ENCODE measurements at places on chromosomes 4 and X. TPM values are rescaled to one million over a fixed set of nuclear protein-coding genes. Genes with fewer than 3 reads are reported as not detected.

DNA sequence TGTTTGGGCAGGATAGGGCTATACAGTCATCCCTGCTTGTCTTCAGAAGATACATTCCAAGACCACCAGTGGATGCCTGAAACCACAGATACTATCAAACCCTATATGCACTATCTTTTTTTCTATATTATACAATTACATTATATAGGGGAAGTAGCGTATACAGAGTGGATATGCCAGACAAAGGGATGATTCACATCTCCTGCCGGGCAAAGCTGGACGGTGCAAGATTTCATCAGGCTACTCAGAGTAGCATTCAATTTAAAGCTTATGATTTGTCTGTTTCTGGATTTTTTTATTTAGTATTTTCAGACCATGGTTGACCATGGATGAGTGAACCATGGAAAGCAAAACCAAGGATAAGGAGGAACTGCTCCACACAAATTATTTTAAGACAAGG, 7.0 kb upstream of the AMTN start:
- no peaks in the 10 kb centered on the region for H3K27me3 ChIP-seq
- no peak overlapping the region for H3K4me3 ChIP-seq
- H3K27ac ChIP-seq: no peak overlapping the region
- DNase-seq: no peak
- no peaks in the 10 kb centered on the region for H3K4me1 ChIP-seq

DNA sequence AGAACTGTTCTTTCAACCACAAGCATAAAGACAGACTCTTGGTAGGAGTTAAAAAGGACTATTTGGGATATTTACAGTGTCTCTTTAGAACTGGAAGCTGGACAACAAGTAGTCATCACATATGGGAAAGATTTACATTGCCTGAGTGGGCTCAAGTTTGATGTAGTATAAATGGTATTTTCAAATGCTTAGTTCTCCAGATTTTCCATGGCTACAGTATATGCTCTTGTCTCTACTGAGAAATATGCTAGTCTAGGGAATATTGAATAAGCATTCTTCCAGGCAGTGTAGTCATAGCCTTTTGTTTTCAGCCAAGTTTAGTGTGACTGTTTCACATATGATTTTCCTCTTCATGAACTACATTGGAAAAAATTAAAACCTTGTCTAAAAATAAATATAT, 315.6 kb downstream of the ARHGAP24 start:
- H3K27ac ChIP-seq: no peak overlapping the region
- H3K4me1 ChIP-seq: peaks cover 4% of the 10 kb centered on the region
- H3K4me3 ChIP-seq: no peak overlapping the region
- no peak for DNase-seq
- no peaks in the 10 kb centered on the region for H3K27me3 ChIP-seq
- H3K36me3 ChIP-seq: no peaks in the 10 kb centered on the region

GRCh38 chrX:151153086-151153485, 23.3 kb upstream of the GPR50 start:
- H3K36me3 ChIP-seq: no peaks in the 10 kb centered on the region
- no peak for DNase-seq
- no peaks in the 10 kb centered on the region for H3K27me3 ChIP-seq
- no peaks in the 10 kb centered on the region for H3K4me1 ChIP-seq
- H3K4me3 ChIP-seq: no peak overlapping the region

DNA sequence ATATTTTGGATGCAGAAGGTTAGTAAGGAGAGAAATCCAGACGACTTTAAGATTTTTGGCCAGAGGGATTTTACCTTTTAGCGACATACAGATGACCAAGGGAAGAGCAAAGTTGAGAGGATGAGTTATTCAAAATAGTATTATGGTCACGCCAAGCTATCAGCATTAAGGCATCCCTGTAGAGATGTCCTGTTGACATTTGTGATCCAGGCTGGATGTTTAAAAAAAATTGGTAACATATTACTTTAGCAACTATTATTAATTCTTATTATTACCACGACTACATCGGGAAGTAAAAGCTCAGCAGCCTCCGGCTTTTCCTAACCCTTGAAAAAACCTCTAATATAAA, 562 bp upstream of the OSTC start:
- H3K36me3 ChIP-seq: no peaks in the 10 kb centered on the region
- peak overlapping the region; percentile 99 for H3K4me3 ChIP-seq
- no peaks in the 10 kb centered on the region for H3K27me3 ChIP-seq
- DNase-seq: no peak

- H3K27me3 ChIP-seq: peaks cover 13% of the 10 kb centered on the region
- H3K4me1 ChIP-seq: no peaks in the 10 kb centered on the region
- no peak overlapping the region for H3K27ac ChIP-seq
- no peaks in the 10 kb centered on the region for H3K36me3 ChIP-seq
Observed at GRCh38 chrX:102708900-102709299, 3.3 kb upstream of the GPRASP2 start.

DNA sequence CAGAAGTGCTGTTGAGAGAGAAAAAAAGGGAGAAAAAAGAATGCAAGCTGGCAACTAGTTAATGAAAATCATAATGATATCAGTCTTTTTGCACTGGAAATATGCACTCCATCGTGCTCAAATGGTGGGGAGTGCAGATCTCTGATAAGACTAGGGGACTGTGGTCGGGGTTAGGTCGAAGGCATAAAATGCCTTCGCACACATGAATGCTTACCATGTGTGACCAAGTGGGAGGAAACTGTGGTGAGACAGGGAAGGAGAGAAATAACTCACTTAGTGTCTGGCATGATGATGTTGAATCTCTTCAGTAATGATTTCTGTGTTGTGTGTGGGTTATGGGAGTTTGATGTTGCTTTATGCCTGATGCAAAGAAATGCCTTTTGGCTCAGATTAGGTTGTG, 358.9 kb downstream of the FBXO8 start:
- H3K4me3 ChIP-seq: no peak overlapping the region
- DNase-seq: no peak
- no peak overlapping the region for H3K27ac ChIP-seq
- H3K36me3 ChIP-seq: no peaks in the 10 kb centered on the region
- H3K4me1 ChIP-seq: no peaks in the 10 kb centered on the region
- H3K27me3 ChIP-seq: no peaks in the 10 kb centered on the region

- H3K27ac ChIP-seq: no peak overlapping the region
- no peak overlapping the region for H3K4me3 ChIP-seq
- no peaks in the 10 kb centered on the region for H3K4me1 ChIP-seq
- H3K36me3 ChIP-seq: no peaks in the 10 kb centered on the region
- no peak for DNase-seq
Observed at GRCh38 chr4:164807611-164808010, 53.7 kb downstream of the SMIM31 start.

DNA sequence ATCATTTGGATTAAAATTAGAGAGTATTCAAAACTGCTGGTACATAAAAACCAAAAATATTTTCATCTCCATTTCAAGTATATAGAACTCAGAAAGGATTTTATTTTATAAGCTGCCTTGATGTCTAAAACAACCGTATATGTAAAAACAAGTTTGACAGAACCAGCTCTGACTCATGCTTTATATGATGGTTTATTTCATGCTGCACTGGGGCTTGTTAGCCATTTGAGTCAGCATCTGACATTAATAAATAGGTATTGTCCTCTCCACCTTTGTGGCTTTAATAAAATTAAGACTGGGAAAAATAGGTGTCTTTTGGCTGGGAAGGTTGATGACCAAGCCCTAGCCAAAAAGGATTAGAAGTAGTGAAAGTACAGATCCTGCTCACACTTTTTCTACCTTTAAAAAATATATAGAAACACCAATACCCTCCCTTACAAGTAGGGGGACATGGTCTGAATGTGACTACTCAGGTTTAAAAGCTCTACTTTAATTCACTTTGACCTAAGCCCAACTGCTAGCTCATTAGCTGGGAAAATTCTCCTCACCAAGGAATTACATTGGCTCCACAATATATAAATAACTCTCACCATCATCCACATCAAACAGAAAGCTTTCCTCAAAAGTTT, 228.1 kb downstream of the ADAMTS3 start:
- no peaks in the 10 kb centered on the region for H3K36me3 ChIP-seq
- H3K4me3 ChIP-seq: no peak overlapping the region
- no peak overlapping the region for H3K27ac ChIP-seq
- H3K4me1 ChIP-seq: no peaks in the 10 kb centered on the region

DNA sequence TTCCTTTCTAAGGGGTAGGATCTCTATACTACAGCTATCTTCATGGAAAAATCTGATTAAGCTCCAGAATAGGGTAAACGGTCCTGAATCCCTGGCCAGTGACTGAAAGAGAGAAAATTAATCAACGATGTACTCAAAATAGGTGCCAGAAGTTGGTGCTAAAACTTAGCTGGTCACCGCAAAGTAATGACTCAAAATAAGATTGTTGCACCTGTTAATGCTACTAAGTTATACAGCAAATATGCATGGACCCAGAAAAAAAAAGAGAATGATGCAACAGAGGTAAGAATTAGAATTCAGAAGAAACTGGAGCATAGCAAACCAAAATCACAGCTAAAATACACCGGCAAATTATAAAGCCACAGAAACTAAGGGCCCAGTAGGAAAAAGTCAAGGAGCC, 239.7 kb upstream of the FAM241A start:
- H3K4me1 ChIP-seq: no peaks in the 10 kb centered on the region
- H3K27me3 ChIP-seq: no peaks in the 10 kb centered on the region
- no peak for DNase-seq
- no peaks in the 10 kb centered on the region for H3K36me3 ChIP-seq
- H3K27ac ChIP-seq: no peak overlapping the region

- no peak overlapping the region for H3K27ac ChIP-seq
- no peak overlapping the region for H3K4me3 ChIP-seq
- DNase-seq: no peak
- peaks cover 25% of the 10 kb centered on the region for H3K4me1 ChIP-seq
- H3K36me3 ChIP-seq: no peaks in the 10 kb centered on the region
- H3K27me3 ChIP-seq: peaks cover 10% of the 10 kb centered on the region
Observed at GRCh38 chr4:7202411-7202810, 10.1 kb downstream of the SORCS2 start.

DNA sequence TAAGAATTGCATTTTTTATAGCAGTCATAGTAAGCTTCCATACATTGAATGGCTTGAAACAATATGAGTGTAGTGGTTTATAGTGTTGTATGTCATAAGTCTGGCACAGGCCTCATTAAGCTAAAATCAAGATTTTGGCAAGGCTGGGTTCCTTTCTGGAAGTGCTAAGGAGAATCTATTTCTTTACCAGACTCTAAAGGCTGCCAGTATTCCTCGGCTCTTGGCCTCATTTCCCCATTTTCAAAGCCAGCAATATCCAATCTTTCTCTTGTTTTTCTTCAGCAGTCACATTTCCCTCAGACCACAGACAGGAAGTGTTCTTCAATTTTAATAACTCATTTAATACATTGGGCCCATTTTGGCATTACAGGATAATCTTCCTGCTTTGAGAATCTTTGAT, 1155.5 kb upstream of the PABPC4L start:
- H3K4me1 ChIP-seq: no peaks in the 10 kb centered on the region
- no peak overlapping the region for H3K4me3 ChIP-seq
- no peaks in the 10 kb centered on the region for H3K27me3 ChIP-seq
- H3K27ac ChIP-seq: no peak overlapping the region
- no peaks in the 10 kb centered on the region for H3K36me3 ChIP-seq

GRCh38 chr4:165461159-165461821, 82.5 kb downstream of the CPE start:
- peak; percentile 25 for DNase-seq
- H3K4me3 ChIP-seq: no peak overlapping the region
- H3K36me3 ChIP-seq: no peaks in the 10 kb centered on the region
- H3K27ac ChIP-seq: no peak overlapping the region

- no peak overlapping the region for H3K27ac ChIP-seq
- no peaks in the 10 kb centered on the region for H3K4me1 ChIP-seq
- H3K36me3 ChIP-seq: no peaks in the 10 kb centered on the region
- DNase-seq: no peak
- H3K27me3 ChIP-seq: no peaks in the 10 kb centered on the region
Observed at GRCh38 chr4:172155838-172156345, 342.7 kb downstream of the GALNTL6 start.

DNA sequence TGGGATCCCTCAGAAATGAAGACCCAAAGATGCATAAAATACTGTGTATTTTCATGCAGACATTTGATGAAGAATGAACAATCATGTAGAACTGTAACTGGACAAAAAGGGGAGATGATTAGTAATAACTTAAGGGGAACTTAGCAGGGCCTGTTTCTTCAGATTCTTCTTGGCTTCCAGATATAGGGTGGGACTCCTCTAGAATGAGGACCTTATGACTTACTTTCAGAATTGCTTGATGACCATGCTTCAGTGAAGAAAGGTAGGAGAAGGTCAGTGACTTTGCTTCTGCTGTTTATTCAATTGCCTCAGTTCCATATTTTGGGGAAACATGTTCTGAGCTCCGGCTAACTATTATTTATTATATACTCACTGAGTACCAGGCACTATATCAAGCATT, 580.8 kb downstream of the CENPC start:
- DNase-seq: no peak
- no peak overlapping the region for H3K4me3 ChIP-seq
- H3K4me1 ChIP-seq: no peaks in the 10 kb centered on the region
- H3K36me3 ChIP-seq: no peaks in the 10 kb centered on the region
- no peak overlapping the region for H3K27ac ChIP-seq
- no peaks in the 10 kb centered on the region for H3K27me3 ChIP-seq

GRCh38 chr4:112706840-112707207, 69.9 kb downstream of the LARP7 start:
- no peaks in the 10 kb centered on the region for H3K36me3 ChIP-seq
- H3K4me3 ChIP-seq: peak overlapping the region; percentile 77
- DNase-seq: no peak
- peak overlapping the region; percentile 80 for H3K27ac ChIP-seq
- no peaks in the 10 kb centered on the region for H3K4me1 ChIP-seq

- no peaks in the 10 kb centered on the region for H3K4me1 ChIP-seq
- no peak overlapping the region for H3K27ac ChIP-seq
Observed at GRCh38 chrX:545452-545885, 85.1 kb upstream of the SHOX start.

DNA sequence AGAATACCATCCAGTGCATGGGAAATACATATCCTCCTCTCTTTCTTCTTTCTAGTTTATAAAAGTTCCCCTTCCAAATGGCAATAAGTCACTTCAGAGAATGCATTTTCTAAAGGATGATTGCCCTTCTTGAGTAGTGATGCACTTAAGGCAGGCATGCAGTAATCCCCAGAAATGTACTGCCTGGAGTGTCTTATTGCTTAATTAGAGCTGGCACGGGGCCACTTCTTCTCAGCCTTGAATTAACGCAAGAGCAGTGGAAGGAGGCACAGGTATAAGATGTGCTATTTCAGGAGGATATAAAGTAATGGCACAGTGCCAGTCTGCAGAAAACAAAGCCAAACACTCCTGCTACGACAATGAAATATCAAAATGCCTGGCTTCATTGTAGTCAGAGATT, 371.4 kb upstream of the FAM241A start:
- H3K36me3 ChIP-seq: no peaks in the 10 kb centered on the region
- no peak for DNase-seq
- no peaks in the 10 kb centered on the region for H3K4me1 ChIP-seq
- H3K27ac ChIP-seq: no peak overlapping the region

MEPE gene
- total RNA-seq: not detected

XK gene
- total RNA-seq: 3.8 TPM

EDA gene
- total RNA-seq: 1.3 TPM

C4orf51 gene
- not detected for total RNA-seq

NSG1 gene
- total RNA-seq: 0.28 TPM

ITGB1BP2 gene
- total RNA-seq: 7.8 TPM

DDX53 gene
- total RNA-seq: not detected
